ENCODE measurements at places on chromosomes 3 and 15.

GRCh38 chr15:51853998-51854397 is 24.5 kb downstream of the TMOD3 start:
- no peak for DNase-seq

- DNase-seq, result no peak
Observed at GRCh38 chr3:9793161-9793781, 389 bp downstream of the ARPC4 start.

DNA sequence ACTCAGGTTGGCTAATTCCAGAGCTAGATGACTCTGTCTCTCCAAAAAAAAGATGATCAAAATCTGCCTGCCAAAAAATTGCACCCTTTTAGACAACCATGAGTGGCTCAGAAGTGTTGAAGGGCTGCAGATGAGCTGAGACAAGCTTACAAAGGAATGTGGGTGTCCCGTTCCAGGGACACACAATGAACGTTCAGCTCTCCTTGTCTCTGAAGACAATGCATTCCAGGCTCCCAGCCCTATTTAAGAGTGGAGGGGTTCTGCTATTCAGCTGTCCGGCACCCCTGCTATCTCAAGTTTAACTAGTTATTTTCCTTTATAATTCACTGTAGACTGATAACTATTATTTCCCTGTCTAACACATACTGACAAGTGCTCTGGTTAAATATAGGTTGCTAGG is 355.1 kb upstream of the WNT5A start:
- no peak for DNase-seq

- DNase-seq, result no peak
Observed at GRCh38 chr15:43441316-43441715, 51.6 kb downstream of the TP53BP1 start.

- DNase-seq, result peak; percentile 77
Observed at GRCh38 chr15:70488002-70488605, 275.3 kb downstream of the UACA start.

- no peak for DNase-seq
Observed at GRCh38 chr15:64251658-64252057, 88.8 kb upstream of the PPIB start.

DNA sequence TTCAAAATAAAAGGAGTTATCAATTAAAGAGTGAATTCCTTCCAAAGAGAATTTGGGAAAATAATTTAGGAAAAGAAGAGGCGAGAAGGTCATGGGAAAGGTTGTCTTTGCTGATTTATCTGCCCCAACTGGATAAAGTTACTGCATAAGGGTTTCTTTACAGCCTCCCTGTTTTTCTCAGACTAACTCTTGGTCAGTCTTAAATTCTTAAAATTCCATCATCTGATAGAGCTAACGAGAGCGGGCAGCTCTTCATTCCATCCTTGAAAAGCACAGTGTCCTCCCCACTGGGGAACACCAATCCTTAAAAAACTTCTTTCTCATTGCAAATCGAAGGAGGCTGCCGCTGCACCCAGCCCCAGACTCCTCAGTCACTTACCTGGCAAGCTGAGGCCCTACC is 107.2 kb downstream of the PGPEP1L start:
- DNase-seq, result no peak

DNA sequence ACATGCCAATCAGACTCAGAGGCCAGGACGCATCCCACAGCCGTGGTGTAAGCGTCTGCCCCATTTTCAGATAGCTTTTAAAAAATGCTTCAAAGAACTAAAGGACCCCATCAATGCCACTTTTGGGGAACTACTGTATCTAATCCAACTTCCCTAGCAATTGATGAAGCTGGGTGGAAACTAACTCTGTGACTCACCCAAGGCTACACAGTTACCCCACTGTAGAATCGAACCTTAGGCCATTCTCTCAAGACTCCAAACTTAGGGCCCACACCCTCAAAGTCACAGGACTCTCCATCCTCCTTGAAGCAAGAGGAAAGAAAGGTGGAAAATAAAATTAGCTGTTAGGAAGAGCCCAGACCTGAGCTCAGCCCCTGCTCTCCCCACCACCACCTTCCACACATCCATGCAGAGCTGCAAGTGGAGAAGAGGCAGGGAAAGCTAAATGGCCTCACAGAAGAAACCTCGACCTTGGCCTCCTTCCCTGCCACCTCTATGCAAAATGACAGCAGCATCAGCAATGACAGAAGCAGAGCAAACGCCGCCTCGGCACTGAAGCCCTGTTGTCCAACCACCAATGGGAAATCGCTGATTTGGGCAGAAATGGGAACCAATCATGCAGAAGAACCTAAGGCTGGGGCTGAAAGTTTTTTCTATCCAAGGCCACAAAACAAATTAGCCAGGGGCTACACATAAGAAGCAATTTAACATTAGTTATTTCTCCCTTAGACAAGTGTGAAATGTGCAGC is 22.2 kb downstream of the ANP32A start:
- DNase-seq, result no peak

DNA sequence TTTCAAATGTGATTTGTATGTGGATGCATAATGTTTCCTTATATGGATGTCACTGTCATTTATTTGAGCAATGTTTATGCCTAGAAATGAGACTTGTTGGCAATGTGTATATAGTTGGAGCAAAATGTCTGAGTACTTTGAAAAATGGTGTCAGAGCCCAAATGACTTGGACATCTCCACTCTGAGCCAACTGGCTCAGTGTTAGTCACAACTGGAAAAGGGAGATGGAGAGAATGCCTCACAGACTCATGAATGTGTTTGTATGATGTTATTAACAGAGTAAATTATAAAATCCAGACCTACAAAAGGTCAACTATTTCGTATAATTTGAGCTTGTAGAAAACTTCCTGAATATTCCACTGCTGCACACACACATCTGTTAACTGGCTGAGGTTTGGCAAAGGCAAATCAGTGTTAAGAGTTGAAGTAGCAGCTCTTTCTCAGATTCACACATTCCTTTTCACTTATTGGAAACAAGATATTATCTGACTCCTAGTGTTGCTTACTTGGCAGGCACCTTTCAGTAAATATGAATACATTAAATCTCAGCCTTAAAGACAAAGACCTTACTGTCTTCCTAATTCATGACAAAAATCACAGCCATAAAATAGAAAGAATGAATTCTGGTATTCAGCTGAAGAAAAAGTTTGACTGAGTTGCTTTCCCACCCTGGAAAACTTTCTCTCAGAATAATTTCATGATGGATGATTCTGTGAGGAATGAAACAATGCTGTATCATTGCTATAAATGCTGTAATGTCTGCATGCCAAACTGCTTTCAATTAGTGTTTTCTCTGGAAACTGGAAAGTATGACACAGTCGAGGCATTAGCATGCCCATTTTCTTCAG is 27.0 kb downstream of the ADIPOQ start:
- no peak for DNase-seq

- no peak for DNase-seq
Observed at GRCh38 chr3:16993227-16993626, 108.5 kb downstream of the PLCL2 start.

- no peak for DNase-seq
Observed at GRCh38 chr3:197798863-197799262, 7.8 kb downstream of the LRCH3 start.

GRCh38 chr15:25803541-25803940 is 59.6 kb downstream of the ATP10A start:
- DNase-seq, result no peak
